ENCODE measurements at places on chromosomes 4 and X. TPM values are rescaled to one million over a fixed set of nuclear protein-coding genes. Genes with fewer than 3 reads are reported as not detected.
A peak's percentile ranks its signal among the peaks of the same experiment; 100 is the strongest.

- DNase-seq, result no peak
These were observed 62.0 kb downstream of the CCSER1 start for GRCh38 chr4:90189178-90189577.

DNA sequence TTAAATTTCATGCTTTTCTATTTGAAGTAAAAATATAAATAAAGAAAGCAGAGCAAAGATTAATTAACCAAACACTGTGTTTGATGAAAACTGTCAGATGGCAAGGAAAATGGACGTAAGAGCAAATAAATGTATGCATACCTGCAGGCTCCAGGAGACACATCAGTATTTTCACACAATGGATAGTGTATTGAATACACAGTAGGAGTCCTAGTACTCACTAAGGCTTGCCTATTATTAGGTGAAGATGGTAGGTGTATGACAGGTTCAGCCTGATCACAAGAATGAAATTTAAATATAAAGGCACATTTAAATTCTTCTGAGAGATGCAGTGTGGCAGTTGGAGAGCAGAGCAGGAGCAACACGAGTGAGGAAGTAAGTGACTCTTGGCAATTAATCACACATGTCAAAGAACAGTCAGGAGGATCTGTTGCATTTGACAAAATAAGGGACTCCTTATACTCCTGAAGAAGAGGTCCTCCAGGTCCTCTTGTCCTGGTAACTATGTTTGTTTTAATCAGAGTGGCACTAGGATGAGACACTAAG lies 106.0 kb upstream of the NDST4 start:
- DNase-seq, result no peak

- no peak for DNase-seq
These were observed 56.9 kb downstream of the PCGF3 start for GRCh38 chr4:762211-763190.

DNA sequence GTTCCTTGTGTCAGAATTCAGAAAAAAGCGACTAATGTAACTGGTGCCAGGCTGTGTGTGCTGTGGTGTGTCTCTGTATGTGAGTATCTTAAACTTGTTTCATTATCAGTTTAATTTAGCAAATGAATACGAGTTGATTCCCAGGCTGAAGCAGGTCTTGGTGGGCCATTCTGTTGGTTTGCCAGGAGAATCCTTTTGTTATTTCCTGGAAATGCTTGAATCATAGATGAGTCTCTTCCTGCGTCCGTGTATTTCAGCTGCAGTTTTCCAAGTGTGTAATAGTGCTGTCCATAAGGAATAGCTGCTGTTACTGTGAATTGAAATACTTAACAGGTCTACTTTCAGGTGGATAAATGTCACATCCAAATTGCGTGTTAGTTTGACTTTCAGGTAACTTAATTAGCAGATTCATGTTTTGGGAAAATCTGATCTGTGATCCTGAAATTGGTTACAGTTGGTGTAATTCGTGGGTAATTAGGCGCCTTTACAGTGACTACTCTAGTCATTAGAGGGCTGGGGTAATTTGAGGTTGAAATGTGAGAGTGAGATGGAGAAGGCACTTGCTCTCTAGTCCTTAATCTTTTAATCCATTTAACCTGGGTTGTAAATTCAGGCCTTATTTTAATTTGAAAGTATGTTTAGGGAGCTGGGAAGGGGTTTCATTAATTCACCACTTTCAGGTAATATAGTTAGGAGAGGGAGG lies 23.8 kb downstream of the TMEM131L start:
- DNase-seq, result no peak

GRCh38 chr4:77493829-77494551 lies 111.6 kb upstream of the CXCL13 start:
- DNase-seq, result no peak

DNA sequence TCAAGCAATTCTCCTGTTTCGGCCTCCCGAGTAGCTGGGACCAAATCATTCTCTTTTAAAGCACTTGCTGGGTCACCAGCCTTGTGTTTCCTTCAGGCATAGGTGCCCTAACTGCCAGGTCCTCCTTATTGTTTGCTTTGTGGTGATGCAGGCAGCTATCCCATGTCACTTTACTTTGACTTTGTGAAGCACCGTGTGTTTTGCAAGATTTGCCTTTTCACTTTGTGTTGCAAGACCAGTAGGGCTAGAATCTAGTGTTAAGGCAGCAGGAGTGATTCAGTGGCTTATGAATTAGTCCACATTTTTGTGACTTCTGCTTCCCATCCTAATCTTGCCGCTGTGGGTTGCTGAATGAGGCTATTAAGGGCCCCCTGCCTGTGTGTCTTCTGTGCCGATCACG lies 20.2 kb downstream of the SYAP1 start:
- DNase-seq, result no peak

DNA sequence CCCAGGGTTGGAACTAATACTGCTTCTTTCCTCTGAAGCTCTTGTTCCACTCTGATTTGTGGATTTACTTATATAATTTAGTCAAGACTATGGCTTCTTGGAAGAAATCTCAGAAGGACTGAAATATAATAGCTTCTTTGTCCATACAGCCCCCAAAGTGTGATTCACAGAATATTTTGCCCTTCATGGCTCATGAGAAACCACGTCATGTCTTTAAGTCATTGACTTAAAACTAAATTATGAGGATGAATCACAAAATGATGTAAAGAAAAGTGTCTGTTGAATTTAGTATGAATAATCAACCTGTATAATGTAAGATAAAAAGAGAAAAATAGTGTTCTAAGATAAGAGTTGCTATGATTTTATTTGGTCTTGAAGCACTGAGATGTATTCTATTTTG lies 43.3 kb upstream of the AGA start:
- DNase-seq, result no peak

GRCh38 chr4:99625369-99625768 lies 32.3 kb downstream of the C4orf54 start:
- DNase-seq, result no peak

GRCh38 chr4:120843849-120844527 lies 78.5 kb downstream of the PRDM5 start:
- no peak for DNase-seq

DNA sequence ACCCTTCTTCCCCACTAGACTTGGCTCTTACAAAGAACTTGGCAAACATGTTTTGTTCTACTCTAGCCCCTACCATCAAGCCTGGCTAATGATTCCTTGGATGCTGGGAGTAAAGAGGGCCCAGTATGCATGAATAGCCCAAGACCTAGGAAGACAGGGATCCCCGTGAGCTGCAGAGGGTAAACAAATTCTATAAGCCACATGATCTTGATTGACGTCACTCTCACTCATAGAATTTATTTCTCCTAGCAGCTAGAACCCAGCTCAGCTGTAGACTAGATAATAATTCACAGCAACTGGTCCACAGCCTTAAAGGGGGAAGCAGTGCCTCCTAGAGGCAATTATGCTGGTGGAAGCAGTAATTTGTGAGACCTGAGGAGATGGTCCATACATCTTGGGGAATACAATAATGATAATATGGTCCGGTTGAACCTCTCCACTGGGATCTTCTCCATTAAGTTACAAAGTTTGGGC lies 16.1 kb upstream of the USO1 start:
- DNase-seq, result no peak

- no peak for DNase-seq
These were observed 42.9 kb downstream of the EVC start for GRCh38 chr4:5753766-5754528.

DNA sequence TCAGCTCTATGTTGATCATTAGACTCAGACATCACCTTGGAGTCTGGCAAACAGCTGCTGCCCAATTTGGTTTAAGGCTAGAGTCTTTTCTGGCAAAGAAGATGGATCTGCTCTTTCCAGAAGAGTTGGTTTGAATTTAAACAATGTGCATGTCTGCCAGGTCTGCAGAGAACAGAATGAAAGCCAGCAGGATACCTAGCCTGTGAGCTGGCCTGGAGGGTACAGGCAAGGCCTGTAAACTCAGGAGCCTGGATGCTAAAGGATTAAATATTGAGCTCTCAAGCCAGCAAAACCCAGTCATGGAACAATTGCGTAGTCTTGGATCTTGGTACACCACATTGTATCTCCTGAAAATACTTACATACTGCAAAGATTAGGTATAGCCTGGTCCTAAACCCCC lies 15.6 kb upstream of the PDLIM3 start:
- DNase-seq, result no peak

- DNase-seq, result peak; percentile 11
These were observed 28.4 kb downstream of the TRMT44 start for GRCh38 chr4:8468746-8469535.

GRCh38 chr4:141016117-141016798 lies 117.0 kb downstream of the RNF150 start:
- no peak for DNase-seq

GRCh38 chr4:85107553-85107952 lies 141.1 kb upstream of the WDFY3 start:
- DNase-seq, result no peak

GRCh38 chrX:134711135-134711921 lies 53.1 kb upstream of the PLAC1 start:
- no peak for DNase-seq

GRCh38 chr4:174217273-174218126 lies 66.0 kb downstream of the FBXO8 start:
- no peak for DNase-seq

DNA sequence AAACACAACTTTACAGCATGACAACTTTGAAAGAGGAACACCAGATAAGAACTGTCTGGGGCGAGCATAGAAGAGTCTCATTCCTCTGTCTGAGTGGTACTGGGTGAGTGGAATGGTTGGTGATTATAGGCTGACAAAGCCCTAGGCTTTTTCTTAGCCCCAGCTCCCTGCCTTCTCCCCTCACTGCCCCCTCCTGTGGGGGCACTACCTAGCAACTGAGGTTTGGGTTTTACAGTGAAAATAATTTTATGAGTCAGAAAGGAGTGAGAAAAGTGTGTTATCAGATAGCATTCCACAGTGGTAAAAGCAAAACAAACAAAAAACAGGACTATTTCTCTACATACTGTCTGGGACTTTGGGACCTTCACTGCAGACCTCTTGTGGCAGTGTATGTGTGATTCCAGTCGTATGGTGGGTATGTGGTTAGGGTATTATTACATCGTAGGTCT lies 10.5 kb upstream of the TMEM165 start:
- DNase-seq, result no peak

DNA sequence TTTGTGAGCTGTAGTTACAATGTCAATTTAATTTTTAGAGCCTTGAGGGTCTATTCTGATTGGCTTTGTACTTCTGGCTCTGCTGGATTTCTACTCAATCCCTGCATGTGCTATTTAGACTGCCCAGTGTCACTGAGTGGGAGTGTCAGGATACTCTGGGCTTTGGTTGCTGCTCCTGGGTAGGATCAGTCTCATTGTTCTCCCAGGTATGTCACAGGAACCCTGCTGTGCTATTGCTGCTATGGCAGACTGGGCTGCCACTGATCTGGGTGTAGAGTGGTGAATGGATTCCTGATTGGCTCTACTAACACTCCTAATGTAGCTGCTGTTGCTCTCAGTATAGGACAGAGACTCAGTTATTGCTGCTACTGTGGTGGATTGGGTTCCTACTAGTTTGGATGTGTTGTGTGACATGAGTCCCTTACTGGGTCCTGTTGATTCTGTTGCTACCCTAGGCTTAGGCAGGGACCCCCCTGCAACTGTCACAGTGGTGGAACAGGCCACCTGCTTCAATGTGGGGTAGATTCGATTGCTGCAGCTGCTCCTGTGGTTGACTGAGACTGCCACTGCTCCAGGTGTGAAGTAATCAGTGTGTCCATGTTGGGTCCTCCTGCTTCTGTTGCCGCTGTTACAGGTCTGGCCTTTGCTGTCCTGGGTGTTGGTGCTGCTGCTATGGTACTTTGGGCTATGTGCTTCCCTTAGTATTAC lies 707.8 kb upstream of the AMOT start:
- no peak for DNase-seq

DNA sequence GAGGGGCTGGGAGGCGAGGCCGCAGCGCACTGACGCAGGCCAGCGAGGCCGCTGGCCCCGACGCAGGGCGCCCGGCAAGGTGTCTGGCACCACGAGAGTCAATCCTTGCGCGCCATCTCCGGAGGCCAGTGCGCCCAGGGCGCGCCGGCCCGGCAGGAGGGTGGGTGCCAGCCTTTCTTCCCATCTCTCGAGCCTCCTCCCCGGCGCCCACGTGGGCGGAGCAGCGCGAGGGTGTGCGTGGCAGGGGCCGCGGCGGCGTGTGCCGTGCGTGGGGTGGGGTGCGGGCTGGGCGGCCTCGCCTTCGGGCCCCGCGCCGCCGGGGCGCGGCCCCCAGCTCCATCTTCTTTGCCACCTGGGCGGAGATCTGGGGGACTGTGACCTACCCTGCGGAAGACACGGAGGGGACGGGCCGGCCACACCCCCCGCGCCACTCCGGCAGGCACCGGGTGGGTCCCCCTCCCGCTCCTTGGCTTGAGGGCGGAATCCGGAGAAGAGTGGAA lies 877 bp downstream of the JAKMIP1 start:
- peak; percentile 27 for DNase-seq

DNA sequence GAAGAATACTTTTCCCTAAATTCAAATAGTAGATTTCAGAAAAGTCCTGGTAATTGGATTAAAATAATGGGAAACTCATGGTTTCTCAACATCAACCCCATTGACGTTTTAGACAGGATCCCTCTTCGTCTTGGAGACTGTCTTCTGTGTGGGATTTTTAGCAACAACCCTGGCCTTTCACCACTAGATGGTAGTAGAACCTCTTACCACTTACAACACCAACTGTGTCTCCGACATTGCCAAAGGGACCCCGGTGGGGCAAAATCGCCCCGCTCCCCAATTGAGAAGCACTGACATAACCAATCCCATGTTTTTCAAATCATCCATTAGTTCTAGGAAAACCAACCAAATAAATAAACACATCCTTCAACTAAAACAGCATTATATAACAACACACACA lies 16.9 kb upstream of the ANOS1 start:
- no peak for DNase-seq

- DNase-seq, result no peak
These were observed 820 bp upstream of the MAB21L2 start for GRCh38 chr4:150581056-150581605.

GRCh38 chr4:109973529-109973905 lies 60.8 kb downstream of the EGF start:
- no peak for DNase-seq

GRCh38 chr4:24303926-24304325 lies 280.4 kb downstream of the DHX15 start:
- DNase-seq, result no peak

- no peak for DNase-seq
These were observed 25.3 kb downstream of the ARSF start for GRCh38 chrX:3066555-3066954.

The HNRNPD gene
- 245 TPM for total RNA-seq

The ASB11 gene
- not detected for total RNA-seq

The AMOT gene
- total RNA-seq, result 1.3 TPM

The PRDM5 gene
- 0.92 TPM for total RNA-seq

The TEX13D gene
- total RNA-seq, result not detected

The DCAF8L2 gene
- not detected for total RNA-seq

The GPR173 gene
- 0.05 TPM for total RNA-seq

The GAGE13 gene
- total RNA-seq, result not detected

The MAGEE2 gene
- not detected for total RNA-seq

The ADH1B gene
- not detected for total RNA-seq

All from CD8-positive, alpha-beta T cell (primary cell).